ENCODE measurements at places on chromosomes 3 and 15.
A peak's percentile ranks its signal among the peaks of the same experiment; 100 is the strongest.

- DNase-seq = no peak
Observed at GRCh38 chr3:160403796-160404470, 4.5 kb downstream of the SMC4 start.

GRCh38 chr15:77417602-77418001, 2.3 kb downstream of the PEAK1 start:
- no peak for DNase-seq

GRCh38 chr15:88395872-88396781, 71.1 kb downstream of the MRPL46 start:
- no peak for DNase-seq

DNA sequence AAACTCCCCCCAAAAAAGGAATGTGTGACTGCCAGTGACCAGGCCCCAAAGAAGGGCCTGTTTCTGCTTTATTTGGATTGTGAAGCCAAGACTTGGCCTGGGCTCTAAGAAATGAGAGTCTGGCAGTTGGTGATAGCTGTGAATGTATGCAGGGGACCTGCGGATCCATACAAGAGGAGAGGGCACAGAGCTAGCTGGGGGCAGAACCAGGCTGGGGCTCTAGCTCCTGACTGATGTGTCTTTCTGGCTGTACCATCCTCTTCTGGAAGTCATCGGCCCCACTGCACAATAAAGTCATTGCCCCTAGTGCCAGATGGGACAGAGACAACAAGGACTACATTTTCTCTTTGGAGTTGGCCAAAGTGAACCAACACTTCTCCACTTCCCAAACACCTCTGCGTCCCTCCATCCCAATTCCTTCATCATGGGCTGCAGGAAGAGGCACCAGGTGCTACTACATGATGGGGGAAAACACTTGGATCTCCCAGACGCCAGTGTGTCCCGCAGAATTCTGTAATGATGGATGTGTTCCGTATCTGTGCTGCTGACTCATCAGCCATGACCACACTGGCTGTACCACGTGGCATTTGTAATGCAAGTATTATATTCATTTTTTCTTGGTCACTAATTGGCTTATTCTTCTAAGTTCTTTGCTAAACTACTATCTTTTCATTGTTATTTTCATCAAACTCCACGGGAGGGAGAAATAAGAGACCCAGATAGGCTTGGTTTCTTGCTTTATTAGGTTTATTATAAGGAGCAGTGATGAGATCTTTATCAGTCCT, 1.7 kb upstream of the PLA2G4F start:
- no peak for DNase-seq

DNA sequence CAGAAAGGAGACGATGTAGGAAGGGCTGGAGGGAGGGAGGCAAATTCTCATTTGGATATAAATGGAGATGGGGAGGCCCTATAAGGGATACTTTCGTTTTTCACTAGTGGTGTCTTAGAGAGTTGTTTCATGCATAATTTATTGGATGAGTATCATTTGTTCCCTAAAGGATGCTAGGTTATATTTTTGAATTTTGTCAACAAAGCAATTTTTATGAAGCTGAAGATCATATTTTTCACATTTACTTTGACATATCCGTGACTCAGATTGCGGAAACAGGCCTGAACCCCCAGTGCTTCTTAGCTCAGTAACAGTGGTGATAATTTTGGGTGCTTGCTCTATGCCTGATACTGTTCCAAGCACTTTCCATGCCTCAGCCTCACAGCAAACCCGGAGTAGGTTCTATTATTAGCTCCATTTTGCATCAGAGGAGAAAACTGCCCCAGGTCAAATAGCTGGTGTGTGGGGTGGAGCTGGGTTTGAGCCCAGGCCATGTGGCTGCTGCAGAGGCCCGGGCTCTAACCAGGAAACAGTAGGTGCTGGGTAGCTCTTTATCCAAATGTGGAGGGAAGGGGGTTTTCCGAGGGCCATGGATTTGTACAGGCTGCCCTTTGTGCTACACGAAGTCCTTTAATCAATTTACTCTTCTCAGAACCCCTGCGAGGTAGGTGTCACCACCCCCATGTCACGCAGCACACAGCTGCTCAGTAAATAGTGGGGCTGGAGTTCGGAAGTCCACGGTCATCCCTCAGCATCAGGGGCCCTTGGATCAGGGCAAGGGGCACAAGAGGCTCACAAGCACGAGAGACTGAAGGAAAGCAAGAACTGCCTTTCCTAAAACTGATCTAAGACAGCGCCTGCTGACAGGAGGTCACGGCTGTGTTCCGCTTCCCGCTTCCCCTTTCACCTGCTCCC, 99.1 kb downstream of the SLC49A4 start:
- DNase-seq = no peak

DNA sequence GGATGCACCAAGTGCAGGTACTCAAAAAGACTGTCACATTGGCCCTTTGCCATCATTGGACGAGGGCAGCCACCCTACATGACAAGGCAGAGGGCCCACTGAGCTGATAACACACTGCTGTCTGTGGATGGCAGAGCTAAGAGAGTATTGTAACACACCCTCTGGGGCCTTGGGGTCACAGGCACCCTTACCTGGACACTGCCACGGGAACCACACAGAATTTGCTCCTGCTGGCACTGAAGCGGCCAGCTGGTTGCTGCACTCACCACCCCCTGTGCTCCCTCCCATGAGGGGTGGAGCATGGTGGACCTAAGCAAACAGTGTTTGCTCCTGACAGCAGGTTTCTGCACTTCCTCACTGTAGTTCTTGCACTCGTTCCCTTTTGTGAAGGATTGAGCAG, 208.2 kb upstream of the SGO1 start:
- DNase-seq = no peak

- no peak for DNase-seq
Observed at GRCh38 chr15:66928784-66929183, 136.6 kb upstream of the SMAD3 start.

- DNase-seq = no peak
Observed at GRCh38 chr3:123447416-123447748, 1.5 kb downstream of the ADCY5 start.

GRCh38 chr3:129448186-129448895, 8.3 kb downstream of the IFT122 start:
- DNase-seq = no peak

DNA sequence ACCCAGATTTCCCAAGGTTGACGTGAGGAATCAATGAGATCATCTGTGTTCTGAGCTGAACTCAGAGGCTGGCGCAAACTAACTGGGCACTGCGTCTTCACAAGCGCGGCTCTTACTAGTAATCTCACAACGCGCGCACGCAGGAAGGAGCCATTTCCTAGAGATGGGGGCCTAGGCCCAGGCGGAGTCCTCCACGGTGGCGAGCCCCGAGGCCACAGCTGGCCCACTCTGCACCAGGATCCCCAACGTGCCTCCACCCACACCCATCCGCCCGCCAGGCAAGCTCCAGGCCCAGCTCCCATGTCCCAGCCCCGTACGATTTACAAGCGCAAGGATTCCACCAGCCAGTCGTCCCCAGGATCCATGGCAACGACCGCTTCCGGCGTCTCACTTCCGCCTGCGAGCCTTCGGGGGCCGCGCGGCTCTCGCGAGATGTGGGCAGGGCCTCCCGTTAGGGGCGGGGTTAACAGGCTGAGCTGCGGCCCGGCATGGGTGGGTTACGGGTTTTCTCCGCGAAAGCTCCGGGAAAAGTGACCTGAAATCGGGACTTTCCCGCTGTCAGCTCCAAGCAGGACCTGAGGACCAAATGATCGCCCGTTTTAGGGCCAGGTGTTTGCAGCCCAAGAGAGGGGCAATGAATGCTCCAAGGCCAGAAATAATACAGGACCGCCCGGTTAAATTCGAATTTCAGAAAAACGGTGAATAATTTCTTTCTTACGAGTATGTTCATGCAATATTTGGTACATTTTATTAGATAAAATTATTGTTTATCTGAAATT, at the start of gene WDR73:
WDR73 (minus strand) TSS at position 374 of the 779 bp plus-strand sequence; CDS start at position 365, 9 bp downstream.
- peak; percentile 96 for DNase-seq

GRCh38 chr3:134155446-134155845, 95.2 kb downstream of the RYK start:
- no peak for DNase-seq

DNA sequence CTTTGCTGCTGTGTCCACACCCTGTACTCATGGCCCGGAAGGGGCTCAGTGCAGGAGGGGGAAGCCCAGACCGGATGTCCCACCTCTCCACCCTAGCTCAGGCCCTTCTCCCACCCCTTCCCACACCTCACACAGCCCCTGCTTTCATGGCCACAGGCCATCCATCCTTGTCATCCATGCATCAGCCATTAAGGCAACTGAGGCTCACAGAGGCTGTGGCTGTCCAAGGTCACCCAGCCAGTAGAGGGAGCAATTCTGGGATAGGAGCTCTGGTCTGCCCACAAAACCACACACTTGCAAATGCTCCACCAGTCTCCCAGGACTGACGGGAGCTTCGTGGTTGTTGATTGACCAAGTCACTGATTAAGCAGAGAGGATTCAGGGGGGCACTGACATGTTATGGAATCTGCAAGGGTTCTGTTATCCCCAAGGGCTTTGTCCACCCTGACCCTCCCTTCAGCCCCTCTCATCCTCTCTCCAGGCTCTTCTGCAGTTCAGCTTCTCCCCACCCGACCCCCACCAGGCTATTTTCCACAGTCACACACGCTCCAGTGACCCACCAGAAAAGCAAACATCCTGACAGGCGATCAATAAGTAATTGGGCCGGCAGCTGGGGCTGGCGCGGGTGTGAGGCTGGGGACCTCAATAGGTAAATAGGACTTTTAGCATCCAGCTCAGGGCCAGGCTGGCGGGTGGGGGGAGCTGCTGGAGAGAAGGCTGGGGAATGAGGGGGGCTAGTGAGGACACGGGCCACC, 15.1 kb downstream of the LINGO1 start:
- DNase-seq = no peak

DNA sequence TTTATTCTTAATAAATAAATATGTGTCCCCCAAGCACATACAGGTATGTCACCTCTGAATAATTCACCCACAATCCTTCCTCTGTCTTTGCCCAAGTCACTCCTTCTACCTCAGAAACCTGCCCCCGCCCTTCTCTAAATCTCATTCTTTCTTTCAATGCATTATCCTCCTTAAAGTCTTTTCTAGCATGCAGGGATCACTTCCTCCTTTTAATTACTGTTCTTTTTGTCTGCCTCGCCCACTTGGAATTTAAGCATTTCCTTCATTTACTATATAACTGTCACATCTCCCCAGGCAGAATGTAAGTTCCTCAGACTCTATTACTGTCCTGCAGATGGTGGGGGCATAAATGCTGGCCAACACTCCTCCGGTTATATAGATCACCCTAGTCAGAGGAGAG, 7.8 kb downstream of the CCDC80 start:
- DNase-seq = no peak

GRCh38 chr15:32124726-32125125, 94.4 kb downstream of the CHRNA7 start:
- no peak for DNase-seq

GRCh38 chr3:193737191-193737751, 144.3 kb downstream of the OPA1 start:
- no peak for DNase-seq

- no peak for DNase-seq
Observed at GRCh38 chr3:15682561-15683185, 81.1 kb downstream of the BTD start.

DNA sequence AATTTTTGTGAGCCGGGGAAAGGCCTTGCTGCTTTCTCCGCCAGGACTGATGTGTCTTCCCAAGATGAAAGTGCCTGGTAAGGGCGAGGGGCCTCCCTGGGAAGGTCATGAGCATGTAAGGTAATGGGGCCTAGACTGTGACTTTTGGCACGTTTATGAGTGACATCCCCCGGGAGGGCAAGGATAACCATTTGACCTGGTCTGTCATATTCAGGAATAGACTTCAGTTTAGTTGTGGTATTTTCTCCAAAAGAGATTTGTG, 631 bp upstream of the CNBP start:
- DNase-seq = peak; percentile 19

GRCh38 chr3:123351501-123351900, 97.4 kb downstream of the ADCY5 start:
- no peak for DNase-seq

GRCh38 chr3:166462891-166463470, 625.8 kb upstream of the BCHE start:
- DNase-seq = no peak

- DNase-seq = no peak
Observed at GRCh38 chr3:186946756-186947375, 16.5 kb downstream of the ST6GAL1 start.

DNA sequence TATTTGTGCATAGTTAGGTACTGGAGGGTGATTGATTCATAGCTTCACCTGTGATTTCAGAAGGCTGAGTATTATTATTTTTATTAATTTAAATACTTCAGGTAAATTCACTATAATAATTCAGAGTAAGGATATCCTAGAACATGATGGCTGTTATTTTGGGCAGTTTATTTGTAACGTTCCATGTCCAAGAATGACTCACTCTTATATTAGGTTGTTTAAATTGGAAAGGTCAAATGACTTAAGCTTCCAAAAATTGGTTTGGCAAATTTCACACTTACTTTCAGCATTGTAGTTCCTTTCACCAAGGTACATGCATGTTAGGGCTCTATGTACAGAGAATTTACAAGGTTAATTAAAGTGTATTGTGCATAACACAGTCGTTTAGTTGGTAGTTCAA, 120.2 kb downstream of the EPHA3 start:
- no peak for DNase-seq

DNA sequence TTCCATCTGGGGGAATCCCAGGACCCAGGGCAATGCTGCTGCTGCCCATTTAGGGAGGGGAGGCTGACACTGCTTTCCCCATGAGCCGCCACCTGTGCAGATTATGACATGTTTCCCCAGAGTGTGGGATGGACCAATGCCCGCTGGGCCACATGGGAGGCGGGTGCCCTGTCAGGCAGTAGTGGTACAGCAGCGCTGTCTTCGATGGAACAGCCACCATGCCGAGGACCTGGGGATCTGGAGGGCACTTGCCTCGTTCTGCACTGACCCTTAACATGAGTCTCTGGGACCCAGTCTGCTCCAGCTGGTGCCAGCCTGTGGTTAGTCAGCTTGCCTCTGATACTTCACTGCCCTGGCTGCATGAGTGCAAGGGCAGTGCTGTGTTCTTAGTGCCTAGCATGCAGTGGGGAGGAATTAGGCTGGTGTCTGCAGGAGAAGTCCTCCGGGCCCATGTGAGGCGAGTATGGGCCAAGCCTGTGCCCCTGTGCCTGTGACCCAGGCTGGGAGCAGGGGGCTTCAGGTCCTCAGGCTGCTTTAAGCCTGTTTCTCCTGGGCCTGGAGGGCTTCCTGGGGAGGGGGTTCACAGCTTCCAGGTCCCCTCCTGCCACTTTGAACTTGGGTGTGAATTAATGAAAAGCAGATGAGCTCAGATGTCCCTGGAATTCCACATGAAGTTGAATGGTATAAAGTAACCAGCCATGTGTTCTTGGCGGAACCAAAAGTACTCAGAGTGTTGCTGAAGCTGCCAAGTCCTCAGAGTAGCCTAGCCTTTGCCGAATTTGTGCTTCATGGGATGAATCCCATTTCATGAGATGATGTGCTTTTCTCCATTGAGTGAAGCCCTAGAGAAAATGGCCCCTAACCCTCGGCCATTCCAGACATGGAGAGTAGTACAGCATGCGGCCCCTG, 22.9 kb downstream of the KLF13 start:
- DNase-seq = no peak

- no peak for DNase-seq
Observed at GRCh38 chr3:143644370-143645089, 203.7 kb downstream of the SLC9A9 start.

- DNase-seq = no peak
Observed at GRCh38 chr15:55222588-55222987, 25.8 kb upstream of the RSL24D1 start.

- DNase-seq = no peak
Observed at GRCh38 chr3:120033596-120033995, 60.7 kb downstream of the GSK3B start.

- DNase-seq = no peak
Observed at GRCh38 chr3:78221300-78221699, 1181.4 kb downstream of the ROBO2 start.

All from stimulated activated naive CD4-positive, alpha-beta T cell (primary cell).